ENCODE measurements at places on chromosomes 5 and 9. TPM values are rescaled to one million over a fixed set of nuclear protein-coding genes. Genes with fewer than 3 reads are reported as not detected.

DNA sequence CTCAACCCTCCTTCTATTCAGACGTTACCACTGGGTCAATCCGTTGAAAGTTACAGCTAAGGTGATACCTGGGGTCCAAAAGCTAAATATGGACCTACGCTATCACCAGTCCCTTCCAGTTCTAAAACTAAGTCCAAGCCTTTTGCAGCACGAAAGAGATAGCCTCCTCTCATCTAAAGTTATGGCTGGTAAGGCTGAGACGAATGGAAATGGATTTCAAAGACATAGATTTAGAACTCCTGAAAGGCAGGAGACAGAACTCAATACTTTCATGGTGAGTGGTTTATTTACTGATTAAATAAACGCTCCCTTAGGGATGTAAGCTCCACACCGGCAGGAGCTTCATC lies 751 bp upstream of the RIC1 start:
- no peaks in the 10 kb centered on the region for H3K36me3 ChIP-seq
- peaks cover 35% of the 10 kb centered on the region for H3K4me1 ChIP-seq
- no peaks in the 10 kb centered on the region for H3K27me3 ChIP-seq
- DNase-seq = no peak
- peak overlapping the region; percentile 96 for H3K27ac ChIP-seq

DNA sequence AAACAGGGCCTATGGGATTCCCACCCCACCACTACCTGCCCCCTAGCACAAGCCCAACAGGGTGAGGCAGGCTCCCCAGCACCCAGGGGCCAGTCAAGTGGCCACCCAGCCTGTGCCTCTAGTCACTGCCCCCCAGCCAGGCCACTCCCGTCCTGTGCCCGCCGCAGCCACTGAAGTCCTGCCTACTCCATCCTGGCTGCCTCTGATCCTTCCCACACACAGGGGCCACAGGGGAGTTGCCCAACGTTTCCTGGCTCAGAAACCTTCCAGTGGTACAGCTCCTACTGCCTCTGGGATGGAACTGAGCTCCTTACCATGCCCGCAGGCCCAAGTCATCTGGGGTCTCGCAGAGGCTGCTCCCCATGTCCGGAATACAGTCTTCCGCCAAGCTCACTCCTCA lies 70.2 kb upstream of the STXBP1 start:
- DNase-seq = no peak
- no peak overlapping the region for H3K4me3 ChIP-seq
- H3K27ac ChIP-seq = peak overlapping the region; percentile 56

Gene SPINK13
- not detected for total RNA-seq

GRCh38 chr9:132411091-132411508 lies 1.1 kb downstream of the CFAP77 start:
- H3K4me3 ChIP-seq = peak overlapping the region; percentile 55
- no peaks in the 10 kb centered on the region for H3K36me3 ChIP-seq
- H3K4me1 ChIP-seq = peaks cover 11% of the 10 kb centered on the region

Gene SLC25A2
- total RNA-seq = 1.3 TPM

Gene LCN12
- 15.9 TPM for total RNA-seq

DNA sequence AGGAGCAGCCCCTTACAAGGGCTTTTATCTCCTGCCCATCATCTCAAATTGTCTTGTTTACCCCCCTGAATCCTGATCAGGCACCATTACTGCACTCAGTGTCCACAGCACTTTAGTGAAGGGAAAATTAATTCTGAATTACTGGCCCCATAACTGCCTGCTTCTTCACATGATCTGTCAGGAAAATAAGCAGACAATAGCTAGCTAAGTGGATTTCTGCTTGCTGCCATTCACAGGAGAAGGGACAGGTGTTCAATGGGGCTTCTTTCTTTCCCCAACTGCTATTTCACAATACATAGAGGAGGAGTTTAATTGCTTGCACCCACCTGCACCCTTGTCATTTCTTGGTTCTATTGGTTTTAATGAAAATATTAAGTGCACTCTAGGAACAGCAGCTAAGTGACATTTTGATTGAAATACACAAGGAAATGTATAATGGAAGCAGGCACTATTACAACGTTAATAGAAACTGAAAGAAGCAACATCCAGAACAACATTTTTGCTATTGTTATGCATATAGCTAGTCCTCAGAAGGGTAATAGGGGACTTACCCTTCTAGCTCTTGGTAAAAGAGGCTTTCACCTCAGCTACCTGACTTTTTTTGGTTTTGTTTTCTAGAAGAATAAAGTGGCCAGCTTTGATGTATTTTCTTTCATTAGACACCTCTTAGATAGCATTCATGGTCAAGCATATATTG lies 599.3 kb upstream of the TLE4 start:
- peaks cover 2% of the 10 kb centered on the region for H3K27me3 ChIP-seq
- peaks cover 3% of the 10 kb centered on the region for H3K36me3 ChIP-seq
- H3K27ac ChIP-seq = no peak overlapping the region
- peaks cover 10% of the 10 kb centered on the region for H3K4me1 ChIP-seq
- no peak for DNase-seq

Gene LOX
- total RNA-seq = 17.4 TPM

Gene CTSV
- total RNA-seq = 8.9 TPM

GRCh38 chr5:72209147-72210115 lies 102.2 kb downstream of the MAP1B start:
- no peak overlapping the region for H3K27ac ChIP-seq
- peaks cover 18% of the 10 kb centered on the region for H3K36me3 ChIP-seq
- H3K4me1 ChIP-seq = peaks cover 12% of the 10 kb centered on the region
- H3K27me3 ChIP-seq = no peaks in the 10 kb centered on the region
- H3K4me3 ChIP-seq = no peak overlapping the region

GRCh38 chr5:58760222-58760621 lies 177.3 kb downstream of the RAB3C start:
- H3K27me3 ChIP-seq = peaks cover 5% of the 10 kb centered on the region
- no peak overlapping the region for H3K27ac ChIP-seq
- no peaks in the 10 kb centered on the region for H3K36me3 ChIP-seq
- H3K4me3 ChIP-seq = no peak overlapping the region
- H3K4me1 ChIP-seq = peaks cover 3% of the 10 kb centered on the region
- no peak for DNase-seq

DNA sequence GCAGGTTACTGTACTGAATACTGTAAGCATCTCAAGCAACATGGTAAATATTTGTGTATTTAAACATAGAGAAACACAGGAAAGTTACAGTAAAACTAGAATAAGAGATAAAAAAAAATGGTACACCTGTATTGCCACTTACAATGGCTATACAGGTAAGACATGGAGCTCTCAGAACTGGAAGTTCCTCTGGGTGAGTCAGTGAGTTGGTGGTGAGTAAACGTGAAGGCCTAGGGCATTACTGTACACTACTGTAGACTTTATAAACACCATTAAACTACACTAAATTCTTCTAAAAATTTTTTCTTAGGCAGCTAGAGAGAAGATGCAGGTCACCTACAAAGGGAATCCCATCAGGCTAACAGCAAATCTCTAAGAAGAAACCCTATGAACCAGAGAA lies 872.9 kb downstream of the TAF11L14 start:
- peaks cover 9% of the 10 kb centered on the region for H3K4me1 ChIP-seq
- no peak overlapping the region for H3K4me3 ChIP-seq
- no peaks in the 10 kb centered on the region for H3K27me3 ChIP-seq
- no peaks in the 10 kb centered on the region for H3K36me3 ChIP-seq
- no peak overlapping the region for H3K27ac ChIP-seq
- no peak for DNase-seq

GRCh38 chr9:94754976-94755475 lies 28.5 kb downstream of the AOPEP start:
- no peak for DNase-seq
- H3K27ac ChIP-seq = no peak overlapping the region
- H3K36me3 ChIP-seq = peaks cover 11% of the 10 kb centered on the region
- no peak overlapping the region for H3K4me3 ChIP-seq
- H3K27me3 ChIP-seq = no peaks in the 10 kb centered on the region

Gene GFI1B
- not detected for total RNA-seq

Gene PCDHB12
- 6.1 TPM for total RNA-seq

DNA sequence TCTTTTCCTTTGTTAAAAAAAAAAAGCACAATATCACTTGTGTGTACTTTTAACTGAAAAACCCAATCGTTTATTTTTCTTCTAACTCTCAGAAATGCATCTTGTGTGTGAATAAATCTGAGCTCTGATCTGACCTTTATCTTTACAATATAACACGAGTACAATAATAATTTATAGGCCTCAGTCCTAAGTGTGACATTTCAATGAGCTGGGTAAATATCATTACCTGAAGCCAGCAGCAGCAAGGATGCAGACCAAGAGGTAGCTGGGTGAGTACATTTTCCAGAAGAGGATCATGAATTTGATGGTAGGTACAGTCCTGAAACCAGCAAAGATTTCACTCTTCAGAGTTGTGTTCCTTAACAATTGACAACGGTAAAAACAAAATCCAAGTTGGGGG lies 264.0 kb upstream of the KIF2A start:
- no peaks in the 10 kb centered on the region for H3K36me3 ChIP-seq
- peaks cover 72% of the 10 kb centered on the region for H3K27me3 ChIP-seq
- H3K27ac ChIP-seq = no peak overlapping the region
- no peak overlapping the region for H3K4me3 ChIP-seq
- peaks cover 13% of the 10 kb centered on the region for H3K4me1 ChIP-seq
- DNase-seq = no peak

DNA sequence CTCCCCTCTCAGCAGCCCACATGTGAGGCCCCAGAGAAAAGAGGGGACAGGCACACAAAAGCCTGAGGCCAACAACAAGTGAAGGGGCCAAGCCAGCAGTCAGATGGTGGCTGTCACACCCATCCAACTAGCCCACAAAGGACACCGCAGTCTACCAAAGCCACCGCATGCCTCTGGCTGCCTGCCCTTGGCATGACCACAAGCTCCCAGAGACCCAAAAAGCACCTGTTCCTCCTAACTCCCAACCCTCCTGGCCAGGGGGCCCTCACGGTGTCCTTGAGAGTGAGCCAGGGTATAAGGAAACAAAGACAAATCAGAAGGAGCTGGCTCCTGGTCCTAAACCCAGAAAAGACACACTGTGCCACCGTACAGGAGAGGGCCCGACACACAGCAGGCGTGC lies 77.8 kb upstream of the LRRTM2 start:
- H3K27me3 ChIP-seq = no peaks in the 10 kb centered on the region
- peaks cover 6% of the 10 kb centered on the region for H3K36me3 ChIP-seq
- DNase-seq = no peak
- no peak overlapping the region for H3K4me3 ChIP-seq

DNA sequence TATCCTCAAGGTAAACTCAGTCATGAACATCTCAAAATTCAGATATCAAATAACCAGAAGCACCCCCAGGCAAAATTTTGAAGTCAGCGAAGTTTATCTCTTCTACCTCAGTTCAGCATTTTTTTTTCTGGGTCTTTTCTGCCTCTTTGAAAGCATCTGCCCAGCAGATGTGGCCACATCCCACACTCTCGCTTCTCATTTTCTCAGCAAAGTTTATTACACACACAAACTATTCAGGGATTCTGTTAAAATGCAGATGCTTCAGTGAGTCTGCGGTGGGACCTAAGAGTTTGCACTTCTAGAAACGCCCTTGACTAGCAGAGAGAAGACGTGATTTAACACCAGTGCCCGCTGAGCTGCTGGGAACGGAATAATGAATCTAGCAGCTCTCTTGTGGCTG lies 19.3 kb downstream of the RASEF start:
- no peaks in the 10 kb centered on the region for H3K36me3 ChIP-seq
- DNase-seq = no peak
- peaks cover 26% of the 10 kb centered on the region for H3K4me1 ChIP-seq
- peaks cover 14% of the 10 kb centered on the region for H3K27me3 ChIP-seq
- H3K4me3 ChIP-seq = no peak overlapping the region

- no peak for DNase-seq
- H3K4me1 ChIP-seq = peaks cover 2% of the 10 kb centered on the region
- H3K27ac ChIP-seq = no peak overlapping the region
These were observed 741.4 kb downstream of the TAF11L14 start for GRCh38 chr5:18375641-18376040.

DNA sequence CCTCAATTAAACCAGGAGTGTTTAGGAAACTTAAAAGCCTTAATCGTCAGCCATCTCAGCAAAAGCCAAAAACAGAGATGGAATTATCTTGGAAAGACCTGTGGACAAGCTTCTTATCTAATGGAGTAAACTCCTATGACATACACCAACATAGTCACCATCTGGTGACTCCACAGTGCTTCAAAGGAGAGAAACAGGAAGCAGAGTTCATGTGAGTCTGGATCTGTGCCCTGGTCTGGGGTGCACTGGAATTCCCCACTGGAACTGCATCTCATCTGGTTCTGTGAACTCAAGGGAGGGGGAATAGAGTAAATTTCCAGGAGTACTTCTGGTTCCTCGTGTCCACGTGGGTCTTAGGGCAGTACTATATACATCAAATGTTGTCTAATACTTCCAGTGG lies 36.3 kb upstream of the KCNN2 start:
- peak overlapping the region; percentile 15 for H3K27ac ChIP-seq
- no peaks in the 10 kb centered on the region for H3K27me3 ChIP-seq
- DNase-seq = no peak

DNA sequence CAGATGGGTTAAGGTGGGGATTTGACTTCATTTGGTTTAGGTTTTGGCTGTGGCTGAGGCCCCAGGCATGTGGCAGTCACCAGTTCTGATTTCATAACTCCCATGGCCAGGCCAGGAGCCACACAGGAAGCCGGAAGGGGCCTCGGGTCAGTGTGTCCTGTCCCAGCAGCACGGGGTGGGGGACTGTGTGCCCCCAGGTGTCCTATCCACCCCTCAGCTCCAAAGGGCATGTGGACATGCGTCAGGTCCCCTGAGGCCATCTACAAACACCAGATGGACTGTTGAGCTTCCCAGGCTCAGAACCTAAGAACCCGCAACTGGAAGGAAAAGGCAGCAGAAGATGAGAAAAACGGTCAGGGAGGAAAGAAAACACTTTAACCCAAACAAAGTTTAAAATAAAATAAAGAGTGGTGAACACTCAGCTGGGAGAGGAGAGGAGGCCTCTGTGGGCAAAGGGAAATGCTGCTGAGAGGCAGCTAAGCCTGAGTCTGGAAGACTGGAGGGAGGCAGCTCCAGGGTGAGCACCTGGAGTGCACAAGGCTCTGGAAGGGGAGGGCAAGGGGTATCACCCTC lies 260.8 kb downstream of the AUH start:
- H3K27me3 ChIP-seq = peaks cover 12% of the 10 kb centered on the region
- no peak overlapping the region for H3K4me3 ChIP-seq
- peak overlapping the region; percentile 50 for H3K27ac ChIP-seq
- H3K4me1 ChIP-seq = peaks cover 31% of the 10 kb centered on the region

GRCh38 chr9:4879115-4879558 lies 86.4 kb downstream of the RCL1 start:
- no peak for DNase-seq
- no peak overlapping the region for H3K4me3 ChIP-seq
- peaks cover 6% of the 10 kb centered on the region for H3K36me3 ChIP-seq
- peak overlapping the region; percentile 6 for H3K27ac ChIP-seq
- no peaks in the 10 kb centered on the region for H3K27me3 ChIP-seq

Gene LCN15
- total RNA-seq = 1.9 TPM

Gene PCDHAC2
- 12.1 TPM for total RNA-seq

DNA sequence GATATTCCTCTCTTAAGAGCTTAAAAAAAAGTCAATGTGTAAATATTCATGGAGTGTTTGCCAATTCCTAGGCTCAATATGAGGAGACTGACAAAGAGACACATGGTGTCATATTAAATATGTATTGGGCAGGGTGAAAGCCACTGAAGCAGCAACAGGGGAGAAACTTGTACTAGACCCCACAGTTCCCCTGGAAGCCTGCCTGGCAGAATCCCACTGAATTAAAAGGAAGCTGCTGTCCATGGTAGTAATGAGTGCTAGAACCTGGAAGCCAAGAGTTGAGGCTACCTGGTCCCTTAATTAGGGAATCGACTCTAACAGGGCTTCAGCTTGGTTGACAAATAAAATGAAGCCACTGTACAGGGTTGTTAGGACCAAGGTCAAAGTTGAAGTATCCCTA lies 129.4 kb upstream of the GPR151 start:
- peaks cover 7% of the 10 kb centered on the region for H3K36me3 ChIP-seq
- DNase-seq = no peak
- H3K4me3 ChIP-seq = no peak overlapping the region
- H3K4me1 ChIP-seq = no peaks in the 10 kb centered on the region
- no peaks in the 10 kb centered on the region for H3K27me3 ChIP-seq

All from mesothelial cell of epicardium (in vitro differentiated cells).